ENCODE measurements at places on chromosomes 7 and 10. TPM values are rescaled to one million over a fixed set of nuclear protein-coding genes. Genes with fewer than 3 reads are reported as not detected.

PPP1R3A gene
- 0.24 TPM for total RNA-seq

TAF3 gene
- total RNA-seq: 10.8 TPM

STAG3 gene
- 4.1 TPM for total RNA-seq

EIF5AL1 gene
- total RNA-seq: not detected

CREB5 gene
- total RNA-seq: 10.3 TPM

ANKRD30A gene
- not detected for total RNA-seq

WDFY4 gene
- total RNA-seq: 44.4 TPM

FAM131B gene
- total RNA-seq: 0.53 TPM

DNA sequence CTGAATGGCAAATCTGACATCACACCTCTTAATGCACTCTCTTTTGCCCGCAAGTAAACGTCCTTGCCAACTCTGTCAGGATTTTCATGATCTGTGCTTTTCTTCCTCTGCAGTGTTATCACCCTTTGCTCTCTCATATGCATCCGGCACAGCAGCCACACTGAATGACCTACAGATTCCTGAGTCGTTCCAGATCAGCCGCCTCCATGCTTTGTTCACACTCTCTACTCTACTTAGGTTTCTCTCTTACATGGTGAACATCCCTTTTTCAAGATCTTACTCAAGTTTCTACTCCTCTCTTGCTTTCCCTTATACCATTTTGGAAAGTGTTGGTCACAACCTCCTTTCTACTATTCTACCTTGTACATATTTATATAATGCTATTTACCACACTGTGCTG lies 127.7 kb upstream of the AOAH start:
- no peak overlapping the region for H3K27ac ChIP-seq
- H3K36me3 ChIP-seq: peaks cover 23% of the 10 kb centered on the region
- no peak overlapping the region for H3K4me3 ChIP-seq

DNA sequence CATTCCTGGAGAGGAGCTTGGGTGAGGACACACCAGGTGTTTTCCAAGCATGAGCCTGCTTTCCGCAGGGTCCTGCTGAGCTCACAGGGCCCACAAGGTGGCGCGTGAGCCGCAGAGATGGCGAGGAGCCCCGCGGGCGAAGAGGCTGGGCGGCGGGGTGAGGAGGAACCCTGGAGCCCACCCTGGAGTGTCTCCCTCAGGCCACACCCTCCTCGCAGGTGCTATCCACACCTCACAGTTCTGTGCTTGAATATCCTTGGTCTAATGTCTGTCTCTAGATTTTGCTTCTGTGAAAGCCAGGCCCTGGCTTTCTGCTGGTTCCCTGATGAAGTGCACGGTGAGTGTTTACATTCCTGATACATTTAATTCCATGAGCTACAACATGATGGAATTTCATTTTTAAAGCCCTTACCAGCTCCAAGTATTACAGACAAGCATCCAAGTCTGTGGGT lies 433.6 kb downstream of the ACTR3B start:
- no peaks in the 10 kb centered on the region for H3K27me3 ChIP-seq
- H3K27ac ChIP-seq: no peak overlapping the region
- H3K4me1 ChIP-seq: no peaks in the 10 kb centered on the region
- H3K36me3 ChIP-seq: no peaks in the 10 kb centered on the region

- no peak for DNase-seq
- peaks cover 49% of the 10 kb centered on the region for H3K36me3 ChIP-seq
- no peak overlapping the region for H3K27ac ChIP-seq
- H3K4me1 ChIP-seq: no peaks in the 10 kb centered on the region
- no peaks in the 10 kb centered on the region for H3K27me3 ChIP-seq
Observed at GRCh38 chr10:18540195-18540594, 111.2 kb downstream of the NSUN6 start.

- no peak overlapping the region for H3K27ac ChIP-seq
- H3K4me1 ChIP-seq: no peaks in the 10 kb centered on the region
- no peaks in the 10 kb centered on the region for H3K36me3 ChIP-seq
- no peak overlapping the region for H3K4me3 ChIP-seq
- no peak for DNase-seq
Observed at GRCh38 chr10:129075508-129075907, 391.5 kb upstream of the MGMT start.

DNA sequence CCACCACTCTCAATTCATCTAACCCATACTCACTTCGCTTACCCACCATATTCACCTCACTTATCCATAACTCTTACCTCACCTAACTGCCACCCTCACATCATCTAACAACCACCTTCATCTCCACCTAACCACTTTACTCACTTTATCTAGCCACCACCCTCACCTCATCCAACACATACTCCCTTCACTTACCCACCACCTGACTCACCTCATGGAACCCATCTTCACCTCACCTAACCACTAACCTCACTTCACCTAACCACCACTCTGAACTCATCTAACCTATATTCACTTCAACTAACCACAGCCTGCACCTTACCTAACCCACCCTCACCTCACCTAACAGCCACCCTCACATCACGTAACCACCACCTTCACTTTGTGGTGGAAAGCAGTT lies 84.2 kb downstream of the VIPR2 start:
- H3K27me3 ChIP-seq: peaks cover 13% of the 10 kb centered on the region
- no peaks in the 10 kb centered on the region for H3K4me1 ChIP-seq
- H3K4me3 ChIP-seq: no peak overlapping the region

- no peak for DNase-seq
- no peak overlapping the region for H3K4me3 ChIP-seq
- H3K27ac ChIP-seq: no peak overlapping the region
- H3K4me1 ChIP-seq: no peaks in the 10 kb centered on the region
Observed at GRCh38 chr7:22319424-22320403, 37.2 kb downstream of the RAPGEF5 start.

DNA sequence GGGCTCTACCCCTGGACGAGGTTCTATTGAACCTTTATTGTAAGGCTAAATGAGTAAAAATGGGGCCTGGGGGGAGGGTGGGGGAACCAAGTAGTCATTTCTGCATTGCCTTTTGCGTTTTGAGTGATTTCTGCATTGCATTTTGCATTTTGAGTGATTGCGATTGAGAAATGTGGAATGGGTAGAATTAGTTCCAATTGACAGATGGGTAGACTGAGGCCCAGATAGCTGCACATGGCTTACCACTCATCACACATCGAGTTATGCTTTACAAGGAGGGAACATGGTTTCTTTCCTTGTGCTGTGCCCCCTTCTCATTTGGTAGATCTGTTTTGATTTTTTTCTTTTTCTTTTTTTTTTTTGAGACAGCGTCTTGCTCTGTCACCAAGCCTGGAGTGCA lies 858.7 kb downstream of the TYW1 start:
- no peaks in the 10 kb centered on the region for H3K36me3 ChIP-seq
- no peak for DNase-seq
- no peak overlapping the region for H3K27ac ChIP-seq
- no peaks in the 10 kb centered on the region for H3K4me1 ChIP-seq

- H3K4me3 ChIP-seq: no peak overlapping the region
- no peaks in the 10 kb centered on the region for H3K27me3 ChIP-seq
- H3K27ac ChIP-seq: no peak overlapping the region
- no peaks in the 10 kb centered on the region for H3K36me3 ChIP-seq
- DNase-seq: no peak
- H3K4me1 ChIP-seq: peaks cover 20% of the 10 kb centered on the region
Observed at GRCh38 chr7:108078691-108079090, 51.5 kb downstream of the LAMB4 start.

DNA sequence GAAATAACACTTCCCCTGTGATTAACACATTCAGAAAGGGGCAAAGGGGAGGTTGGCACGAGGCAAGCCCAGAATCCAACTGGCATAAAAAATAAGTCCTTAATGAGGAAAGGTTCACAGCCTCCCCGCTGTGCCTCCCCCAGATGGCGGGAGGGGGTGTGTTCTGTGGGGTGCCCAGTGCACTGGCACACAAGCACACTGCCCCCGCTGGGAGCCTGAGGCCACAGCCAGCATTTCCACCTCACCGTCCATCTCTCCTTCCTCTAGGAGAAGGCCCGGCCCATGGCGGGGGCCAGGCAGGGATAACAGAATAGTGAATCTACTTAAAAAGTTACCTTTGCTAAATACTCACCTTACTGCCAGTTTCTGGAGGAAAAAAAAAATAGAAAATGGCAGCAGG lies 43.2 kb downstream of the PRKAG2 start:
- DNase-seq: peak; percentile 39
- H3K4me1 ChIP-seq: peaks cover 16% of the 10 kb centered on the region
- no peaks in the 10 kb centered on the region for H3K27me3 ChIP-seq
- no peak overlapping the region for H3K27ac ChIP-seq
- H3K4me3 ChIP-seq: no peak overlapping the region

GRCh38 chr7:139089118-139089517 lies 20.4 kb downstream of the ZC3HAV1 start:
- H3K4me3 ChIP-seq: no peak overlapping the region
- H3K27ac ChIP-seq: no peak overlapping the region
- DNase-seq: no peak

DNA sequence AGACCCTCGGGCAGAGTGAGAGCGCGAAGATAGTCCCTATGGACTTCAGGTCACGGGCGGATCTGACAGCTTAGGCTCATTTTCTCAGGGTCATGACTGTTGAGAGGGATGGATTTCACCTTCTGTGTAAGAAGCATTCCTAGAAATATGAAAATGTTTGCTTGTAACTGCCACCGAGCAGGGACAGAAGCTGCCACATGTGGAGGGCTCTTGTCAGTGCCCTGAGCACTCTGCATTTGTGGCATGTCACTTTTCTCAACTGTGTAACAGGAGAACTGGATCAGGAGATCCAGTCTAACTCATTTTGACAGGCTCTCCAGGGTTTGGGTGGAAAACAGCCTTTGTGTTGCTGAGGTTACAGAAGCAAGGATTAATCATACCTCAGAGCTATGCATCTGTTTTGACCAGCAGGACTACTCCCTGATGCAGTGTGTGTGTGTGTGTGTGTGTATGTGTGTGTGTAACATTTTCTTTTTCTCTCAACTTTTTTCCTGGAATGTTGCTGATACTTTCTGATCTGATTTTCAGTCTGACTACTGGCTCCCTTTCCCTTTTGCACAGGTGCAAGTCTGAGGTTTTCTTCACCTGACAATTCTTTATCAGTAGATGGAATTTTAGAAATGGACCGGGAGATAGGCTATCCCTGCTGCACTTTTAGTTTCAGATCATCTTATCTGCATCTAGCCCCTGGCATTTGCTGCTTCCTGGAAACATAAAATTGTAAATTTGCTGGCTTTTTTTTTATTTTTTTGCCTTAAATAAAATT lies 183.3 kb downstream of the STK31 start:
- H3K27ac ChIP-seq: no peak overlapping the region
- H3K4me1 ChIP-seq: no peaks in the 10 kb centered on the region
- DNase-seq: no peak
- H3K36me3 ChIP-seq: no peaks in the 10 kb centered on the region
- no peak overlapping the region for H3K4me3 ChIP-seq

DNA sequence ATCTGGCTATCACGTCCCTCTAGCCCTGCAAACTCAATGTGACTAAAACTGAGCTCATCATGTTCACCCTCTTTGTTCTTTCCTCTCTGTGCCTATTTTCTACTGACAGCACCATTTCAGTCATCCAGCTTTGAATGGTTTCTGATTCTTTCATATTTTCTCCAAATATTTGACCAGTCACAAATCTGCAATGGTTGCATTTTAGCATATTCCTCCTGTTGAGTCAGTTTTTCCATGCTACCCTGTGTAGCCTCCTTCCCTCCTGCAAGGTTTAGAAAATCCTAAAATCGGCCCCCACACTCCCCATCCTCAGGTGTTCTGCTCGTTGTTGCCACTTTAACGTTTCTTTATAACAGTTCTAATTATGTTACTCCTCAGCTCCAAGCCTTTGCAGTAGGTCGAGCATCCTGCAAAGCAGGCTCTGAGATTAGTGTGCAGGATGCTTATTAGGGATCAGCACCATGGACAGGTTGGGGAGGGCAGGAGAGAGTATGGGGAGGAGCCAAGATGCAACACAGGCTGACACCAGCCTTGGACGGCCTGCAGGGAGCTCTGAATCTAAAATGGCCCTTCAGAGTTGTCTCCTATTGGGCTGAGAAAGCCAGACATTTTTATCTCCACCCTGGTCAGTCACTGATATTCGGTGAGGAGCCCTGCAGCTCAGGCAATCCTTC lies 531.0 kb upstream of the COBL start:
- H3K4me3 ChIP-seq: no peak overlapping the region
- H3K4me1 ChIP-seq: no peaks in the 10 kb centered on the region
- H3K27ac ChIP-seq: no peak overlapping the region
- no peak for DNase-seq

- no peaks in the 10 kb centered on the region for H3K27me3 ChIP-seq
- H3K4me3 ChIP-seq: no peak overlapping the region
- no peaks in the 10 kb centered on the region for H3K4me1 ChIP-seq
- no peak for DNase-seq
- no peaks in the 10 kb centered on the region for H3K36me3 ChIP-seq
Observed at GRCh38 chr7:84232646-84233045, 38.1 kb upstream of the SEMA3A start.

- H3K27me3 ChIP-seq: no peaks in the 10 kb centered on the region
- peak; percentile 24 for DNase-seq
- H3K4me3 ChIP-seq: no peak overlapping the region
- H3K27ac ChIP-seq: no peak overlapping the region
- no peaks in the 10 kb centered on the region for H3K4me1 ChIP-seq
Observed at GRCh38 chr10:5964736-5965135, 12.6 kb downstream of the IL15RA start.

DNA sequence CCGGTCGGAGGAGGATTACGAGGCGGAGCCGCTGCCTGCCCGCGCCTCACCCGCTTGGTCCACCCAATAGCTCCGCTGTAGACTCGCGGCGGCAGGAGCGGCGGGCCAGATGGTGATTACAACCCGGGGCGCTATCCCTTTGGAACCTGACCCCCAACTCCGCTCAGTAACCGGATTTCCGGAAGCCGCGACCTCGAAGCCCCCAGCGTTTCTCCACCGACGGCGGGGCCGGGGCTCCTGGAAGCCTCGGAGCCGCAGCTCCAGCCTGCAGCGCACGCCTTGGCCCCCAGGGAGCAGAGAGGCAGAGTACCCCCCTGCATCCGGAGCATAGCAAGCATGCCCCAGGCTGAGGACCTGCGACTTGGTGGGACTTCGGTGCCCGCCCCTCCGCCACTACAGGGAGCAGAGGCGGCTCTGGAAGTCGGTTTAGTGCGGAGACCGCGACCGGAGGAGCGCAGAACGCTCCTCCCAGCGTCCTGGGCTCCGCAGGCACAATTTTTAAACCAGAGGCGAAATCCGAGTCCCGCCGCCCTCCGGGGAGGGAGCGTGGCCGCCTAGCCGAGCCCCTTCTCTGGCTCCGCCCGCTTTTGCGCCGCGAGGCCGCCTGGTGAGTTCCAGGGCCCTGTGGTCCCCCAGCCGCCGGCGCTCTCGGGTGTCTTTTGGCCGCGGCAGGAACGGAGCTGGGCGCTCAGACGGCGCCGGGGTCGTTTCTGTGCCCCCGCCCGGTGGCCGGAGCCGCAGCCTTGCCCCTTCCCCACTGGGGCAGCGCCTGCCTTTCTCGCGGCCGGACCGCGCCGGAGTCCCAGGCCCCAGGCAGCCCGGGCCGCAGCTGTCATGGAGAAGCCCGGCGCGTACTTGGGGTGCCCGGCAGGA lies 28.2 kb upstream of the BMS1 start:
- DNase-seq: peak; percentile 53
- H3K27ac ChIP-seq: peak overlapping the region; percentile 60
- H3K36me3 ChIP-seq: no peaks in the 10 kb centered on the region

Data from lower lobe of right lung (tissue), 2 donors.